Frontal cortex (tissue), 4 donors: ENCODE measurements at places on chromosomes 3 and 15.

- no peak for DNase-seq
Observed at GRCh38 chr15:63163217-63163616, 5.9 kb upstream of the RPS27L start.

DNA sequence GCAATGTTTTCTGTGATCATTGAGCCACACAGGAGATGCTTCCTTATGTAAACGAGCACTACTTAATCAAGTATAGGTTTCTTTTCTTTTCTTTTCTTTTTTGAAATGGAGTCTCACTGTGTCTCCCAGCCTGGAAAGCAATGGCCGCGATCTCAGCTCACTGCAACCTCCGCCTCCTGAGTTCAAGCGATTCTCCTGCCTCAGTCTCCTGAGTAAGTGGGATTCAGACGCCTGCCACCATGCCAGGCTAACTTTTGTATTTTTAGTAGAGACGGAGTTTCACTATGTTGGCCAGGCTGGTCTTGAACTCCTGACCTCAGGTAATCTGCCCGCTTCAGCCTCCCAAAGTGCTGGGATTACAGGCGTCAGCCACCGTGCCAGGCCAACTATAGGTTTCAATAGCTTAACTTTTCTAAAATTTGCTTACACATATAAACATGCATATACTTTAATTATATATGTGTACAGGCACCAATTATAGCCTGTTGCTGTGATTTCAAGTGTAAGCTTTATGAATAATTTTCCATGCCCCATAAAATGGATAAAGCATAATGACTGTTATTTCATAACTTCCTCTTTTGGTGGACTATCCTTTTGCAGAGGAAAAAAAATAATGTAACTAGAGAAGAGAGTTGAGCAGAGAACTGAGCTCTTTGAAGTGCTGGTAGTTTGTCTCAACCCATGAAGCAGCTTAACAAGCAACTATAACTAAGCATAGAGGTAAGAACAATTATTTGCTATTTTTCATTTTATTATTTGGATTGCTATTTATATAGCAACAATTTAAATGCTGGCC is 24.8 kb upstream of the MBNL1 start:
- no peak for DNase-seq

GRCh38 chr15:60392601-60392985 is 5.2 kb downstream of the ANXA2 start:
- DNase-seq = no peak

DNA sequence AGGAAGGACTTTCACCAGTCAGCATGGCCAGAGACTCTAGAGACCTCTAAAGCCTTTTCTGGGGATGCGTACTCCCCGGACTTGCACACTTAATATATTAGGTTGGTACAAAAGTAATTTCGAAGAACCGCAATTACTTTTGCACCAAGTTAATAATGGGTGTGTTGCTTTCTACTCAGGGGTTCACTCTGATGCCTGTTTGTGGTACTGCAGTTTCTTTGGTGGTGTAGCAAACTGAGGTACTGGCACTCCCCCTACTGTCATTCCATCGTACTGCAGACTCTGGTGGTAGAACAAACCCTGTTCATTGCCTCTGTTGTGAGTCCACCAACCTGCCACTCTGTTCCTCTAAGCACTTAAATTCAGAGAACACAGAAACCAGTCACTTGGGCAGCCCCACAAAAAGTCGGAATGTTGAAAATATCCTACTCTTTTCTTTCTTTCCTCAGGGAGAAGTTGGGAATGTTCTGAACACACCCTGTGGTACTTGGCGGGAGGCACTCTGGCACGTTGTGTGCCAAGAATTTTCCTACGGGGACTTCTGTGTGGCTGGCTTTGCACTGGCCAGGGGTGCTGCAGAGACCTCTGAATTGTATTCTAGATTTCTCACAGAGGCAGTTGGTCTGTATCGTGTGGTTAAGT is 46.3 kb downstream of the GABRG3 start:
- peak; percentile 66 for DNase-seq

DNA sequence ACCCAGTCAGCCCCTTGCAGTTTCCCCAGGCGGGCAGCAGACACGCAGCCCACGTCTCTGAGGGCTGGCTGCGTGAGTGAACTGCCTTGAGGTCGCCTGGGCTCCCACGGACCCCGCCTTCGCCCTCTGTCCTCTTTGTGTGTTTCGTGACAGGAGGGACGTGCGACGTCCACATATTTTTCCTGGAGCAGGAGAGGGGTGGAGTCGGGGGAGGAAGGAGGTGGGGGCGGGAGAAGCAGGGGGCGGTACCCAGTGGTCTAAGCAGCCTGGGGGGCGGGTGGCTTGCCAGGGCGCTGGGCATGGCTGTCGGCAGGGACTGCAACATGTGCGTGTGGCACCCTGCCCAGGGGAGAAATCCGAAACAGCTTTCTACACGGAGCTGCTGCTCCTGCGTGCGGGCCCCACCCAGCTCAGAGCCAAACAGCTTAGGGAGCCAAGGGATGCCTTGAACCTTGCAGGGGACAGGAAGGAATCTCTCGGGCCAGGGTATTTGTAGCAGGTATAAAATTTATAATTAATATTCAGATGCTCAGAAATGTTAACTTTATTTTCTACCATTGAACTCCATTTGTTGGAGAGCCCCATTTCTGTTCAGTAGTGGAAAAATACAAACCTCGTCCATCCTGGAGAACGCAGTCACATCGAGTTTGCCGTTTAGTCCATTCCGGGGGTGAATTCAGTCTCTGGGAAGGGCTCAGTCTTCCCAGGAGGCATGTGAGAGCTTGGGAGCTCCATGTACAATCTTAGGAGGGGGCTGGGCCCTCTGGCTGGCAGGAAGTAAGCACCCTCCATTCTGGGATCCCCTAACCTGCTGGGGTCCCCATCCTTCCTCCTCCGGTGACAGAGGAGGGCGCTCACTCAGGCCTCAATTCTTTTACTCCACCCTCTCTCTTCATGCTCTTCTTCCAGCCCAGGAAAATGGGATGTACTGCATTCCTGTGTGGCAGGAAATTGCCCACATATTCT is 79.1 kb upstream of the MEF2A start:
- peak; percentile 74 for DNase-seq

DNA sequence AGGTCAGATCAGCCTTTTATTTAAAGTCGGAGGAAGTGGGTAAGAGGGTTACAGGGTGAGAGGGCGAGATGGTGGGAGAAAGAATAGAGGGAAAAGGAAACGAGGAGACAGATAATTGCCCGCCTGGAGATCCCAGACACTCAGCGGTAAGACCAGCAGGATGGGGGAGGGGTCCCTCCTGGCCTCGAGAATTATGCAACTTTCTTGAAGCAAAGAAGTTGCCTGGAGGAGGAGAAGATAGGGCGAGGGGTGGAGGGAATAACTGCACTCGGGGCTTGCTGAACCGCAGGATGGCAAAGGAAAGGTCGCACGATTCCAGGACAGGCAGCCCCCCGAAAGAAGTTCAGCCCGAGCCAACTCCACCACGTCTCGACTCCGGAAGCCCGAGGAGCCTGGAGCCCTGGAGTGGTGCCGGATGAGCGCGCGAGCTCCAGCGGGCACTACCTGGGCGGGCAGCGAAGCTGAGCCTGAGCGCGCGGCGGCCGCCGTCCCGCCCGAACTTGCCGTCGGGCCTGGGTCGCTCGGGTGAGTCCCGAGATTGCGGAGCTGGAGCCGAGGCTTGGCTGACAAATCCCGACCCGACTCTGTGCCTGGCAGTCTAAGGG is 402 bp downstream of the WWTR1 start:
- no peak for DNase-seq

GRCh38 chr3:178107804-178108203 is 428.4 kb upstream of the KCNMB2 start:
- DNase-seq = no peak

DNA sequence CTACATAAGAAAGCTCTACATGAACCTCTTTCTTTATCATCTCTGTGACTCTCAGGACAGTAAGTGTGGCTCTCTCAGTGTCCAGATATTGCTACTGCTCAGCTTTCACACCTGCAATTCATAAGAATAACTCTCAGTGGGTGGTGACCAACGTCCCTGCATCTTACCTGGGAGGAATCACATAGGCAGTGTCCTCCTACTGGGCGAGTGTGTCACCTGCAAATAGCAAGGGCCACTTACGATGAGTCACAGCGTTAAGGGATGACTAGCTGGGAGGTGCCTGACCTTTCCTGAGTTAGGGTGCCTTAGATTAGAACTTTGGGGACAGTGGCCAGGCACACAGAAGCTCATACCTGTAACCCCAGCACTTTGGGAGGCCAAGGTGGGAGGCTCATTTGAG is 90.8 kb upstream of the C3orf80 start:
- DNase-seq = no peak

DNA sequence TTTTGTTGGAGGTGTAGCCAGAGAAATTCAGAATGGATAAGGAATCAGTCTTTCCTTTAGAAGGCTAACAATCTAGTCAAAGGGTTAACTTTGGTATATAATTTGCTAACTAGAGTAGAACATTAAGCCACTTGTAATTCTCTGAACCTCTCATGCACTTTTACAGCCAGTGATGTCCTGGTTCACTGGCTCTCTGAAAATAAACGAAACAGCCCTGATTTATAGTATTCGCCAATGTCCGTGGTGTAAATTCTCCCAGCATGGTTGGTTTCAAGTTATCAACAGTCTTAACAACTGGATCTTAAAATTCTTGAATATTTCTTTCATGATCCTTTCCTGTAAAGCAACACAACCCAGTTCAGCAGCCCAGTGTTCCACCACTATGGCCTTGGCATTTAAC is 500.4 kb upstream of the CDIN1 start:
- no peak for DNase-seq

DNA sequence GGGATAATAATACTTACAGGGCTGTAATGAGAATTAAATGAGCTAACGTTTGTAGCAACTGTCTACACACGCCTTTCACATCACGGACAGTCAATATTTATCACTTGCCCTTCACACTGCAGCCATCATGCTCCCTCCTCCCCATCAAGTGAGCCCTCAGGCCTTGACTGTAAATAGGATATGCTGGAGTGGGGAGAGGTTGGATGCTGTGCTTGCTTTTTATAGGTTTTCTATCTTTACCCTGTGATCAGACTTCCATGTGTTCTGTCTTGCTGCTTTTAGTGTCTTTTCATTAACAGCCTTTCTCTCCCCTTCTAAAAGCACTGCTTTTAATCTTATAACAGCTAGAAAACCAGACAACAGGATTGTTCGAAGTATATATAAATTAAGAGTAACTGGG is 12.8 kb upstream of the MAGEF1 start:
- no peak for DNase-seq
